ENCODE measurements at places on chromosomes 3 and 15.

DNA sequence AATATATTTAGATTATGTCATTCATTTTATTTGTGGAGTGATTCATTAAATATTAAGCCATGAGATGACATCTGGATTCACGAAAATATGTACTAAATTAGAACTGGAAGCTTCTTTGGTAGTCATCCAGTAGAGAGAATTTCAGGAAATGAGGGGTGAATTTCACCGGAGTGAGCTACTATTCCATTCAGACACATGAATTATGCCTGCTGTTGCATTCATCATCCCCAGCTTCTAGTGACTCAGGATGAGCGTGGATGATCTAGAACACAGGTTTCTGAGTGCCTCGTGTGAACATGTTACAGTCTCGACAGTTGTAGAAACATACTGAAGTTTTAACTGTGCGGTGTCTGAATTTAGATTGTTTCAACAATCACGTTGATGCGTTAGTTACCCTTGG lies 42.9 kb upstream of the GABRG3 start:
- DNase-seq: no peak

DNA sequence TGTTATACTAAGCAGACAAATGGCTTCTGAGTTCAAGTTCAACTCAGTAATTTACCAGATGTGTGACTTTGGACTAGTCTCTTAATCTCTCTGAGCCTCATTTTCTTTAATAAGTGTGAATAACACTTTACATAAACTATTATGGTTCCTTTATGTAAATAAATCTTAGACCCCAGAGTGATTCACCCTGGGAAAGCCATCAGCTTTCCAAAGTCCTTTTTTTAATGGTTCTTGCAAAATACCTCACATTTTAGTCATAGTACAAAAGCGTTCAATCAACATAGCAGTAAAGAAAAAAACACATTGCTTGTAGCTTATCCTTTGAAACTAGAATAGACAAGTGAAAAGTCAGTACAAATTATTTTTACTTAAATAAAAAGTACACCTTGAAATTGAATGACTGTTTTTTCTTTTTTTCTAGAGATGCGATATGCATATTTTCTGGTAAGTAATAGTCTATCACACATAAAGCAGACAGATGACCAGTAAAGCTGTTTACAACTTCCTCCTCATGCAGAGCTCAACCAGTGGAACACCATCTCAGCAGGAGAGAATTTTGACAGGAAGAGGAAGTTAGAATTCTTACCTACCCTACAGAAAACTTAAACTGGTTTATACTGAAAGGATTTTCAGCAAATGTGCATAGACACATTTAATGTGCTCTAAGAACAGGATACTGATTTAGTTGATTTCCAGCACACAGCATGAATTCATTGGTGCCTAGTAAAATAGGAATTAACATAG lies 123.0 kb upstream of the AGBL1 start:
- no peak for DNase-seq

- no peak for DNase-seq
Measured at GRCh38 chr3:168596175-168596823, 500.6 kb upstream of the GOLIM4 start.

- no peak for DNase-seq
Measured at GRCh38 chr15:62617741-62618140, 424.8 kb upstream of the TPM1 start.

- no peak for DNase-seq
Measured at GRCh38 chr15:71385457-71385856, 270.2 kb downstream of the THSD4 start.

GRCh38 chr15:67145710-67146109 lies 80.3 kb downstream of the SMAD3 start:
- no peak for DNase-seq

GRCh38 chr3:188950832-188951489 lies 220.8 kb upstream of the TPRG1 start:
- peak; percentile 86 for DNase-seq

DNA sequence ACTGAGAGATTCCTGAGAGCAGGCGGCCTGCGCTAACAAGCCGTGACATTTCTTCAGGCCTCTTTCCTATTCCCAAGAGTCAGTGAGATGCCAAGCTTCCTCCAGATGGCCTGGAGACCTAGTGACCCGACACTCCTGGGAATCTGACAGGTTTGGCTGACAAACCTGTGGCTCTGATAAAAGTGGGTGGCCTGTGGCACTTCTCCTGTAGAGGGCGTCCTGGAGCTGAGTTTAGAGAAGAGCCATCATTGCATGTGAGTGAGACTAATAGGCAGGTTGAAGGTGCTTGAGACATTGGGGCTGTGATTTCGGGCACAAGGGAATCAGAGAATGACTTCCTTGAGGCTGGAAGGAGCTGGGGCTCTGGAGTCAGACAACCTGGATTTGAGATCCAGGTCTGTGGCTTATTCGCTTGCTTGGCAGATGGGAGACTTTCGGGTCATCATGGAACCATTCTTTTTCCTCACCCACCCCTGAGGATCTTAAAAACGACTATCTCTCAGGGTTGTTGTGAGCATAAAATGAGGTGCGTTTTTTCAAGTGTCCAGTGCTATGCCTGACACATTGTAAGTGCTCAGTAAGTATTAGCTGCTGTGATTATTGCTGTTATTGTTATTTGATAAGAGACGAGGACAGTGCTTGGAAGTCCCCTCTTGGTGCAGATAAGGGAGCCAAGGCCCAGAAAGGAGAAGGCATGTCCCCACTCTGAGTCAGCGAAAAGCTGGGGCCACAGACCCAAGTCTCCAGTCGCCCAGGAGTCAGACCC lies 77.2 kb downstream of the SCN10A start:
- DNase-seq: no peak

DNA sequence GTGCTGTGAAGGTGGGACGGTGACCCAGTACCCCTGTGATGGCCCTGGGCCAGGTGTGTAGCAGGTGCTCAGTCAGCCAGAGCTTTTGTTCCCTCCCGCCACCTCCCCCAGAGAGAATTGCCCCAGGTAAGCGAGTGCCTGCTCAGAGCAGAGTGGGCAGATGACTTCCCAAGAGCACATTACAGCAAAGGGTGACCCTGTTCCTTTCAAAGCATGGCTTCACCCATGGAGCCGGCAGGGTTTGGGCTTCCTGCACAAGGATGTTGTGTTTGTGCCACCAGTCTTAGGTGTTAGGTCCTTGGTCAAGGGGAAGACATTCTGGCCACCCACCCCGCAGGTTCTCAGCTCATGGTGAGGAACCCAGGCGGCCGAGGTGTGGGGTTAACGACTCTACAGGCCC lies 30.7 kb downstream of the SLC6A6 start:
- DNase-seq: no peak

- no peak for DNase-seq
Measured at GRCh38 chr3:153595186-153595815, 433.3 kb downstream of the RAP2B start.

- no peak for DNase-seq
Measured at GRCh38 chr3:136070953-136071949, 105.7 kb downstream of the PPP2R3A start.

GRCh38 chr3:161838021-161838420 lies 341.4 kb downstream of the OTOL1 start:
- DNase-seq: no peak

DNA sequence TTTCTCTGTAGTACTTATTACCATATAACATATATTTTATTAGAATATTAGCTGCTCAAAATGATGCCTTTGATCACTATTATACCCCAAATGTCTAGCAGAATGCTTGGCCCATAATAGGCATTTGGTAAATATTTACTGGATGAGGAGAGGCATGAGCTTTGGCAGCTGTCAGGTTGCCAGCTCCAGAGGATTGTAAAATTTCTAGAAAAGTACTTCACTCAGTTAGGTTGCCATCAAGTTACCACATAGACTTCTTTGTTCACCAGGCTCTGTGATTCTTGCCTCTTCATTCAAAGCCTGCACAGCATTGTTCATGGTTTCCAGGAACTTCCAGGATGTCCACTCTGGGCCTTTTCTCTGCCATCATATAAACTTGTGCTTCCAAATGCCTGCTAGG lies 582.8 kb downstream of the PDCD6IP start:
- DNase-seq: no peak

DNA sequence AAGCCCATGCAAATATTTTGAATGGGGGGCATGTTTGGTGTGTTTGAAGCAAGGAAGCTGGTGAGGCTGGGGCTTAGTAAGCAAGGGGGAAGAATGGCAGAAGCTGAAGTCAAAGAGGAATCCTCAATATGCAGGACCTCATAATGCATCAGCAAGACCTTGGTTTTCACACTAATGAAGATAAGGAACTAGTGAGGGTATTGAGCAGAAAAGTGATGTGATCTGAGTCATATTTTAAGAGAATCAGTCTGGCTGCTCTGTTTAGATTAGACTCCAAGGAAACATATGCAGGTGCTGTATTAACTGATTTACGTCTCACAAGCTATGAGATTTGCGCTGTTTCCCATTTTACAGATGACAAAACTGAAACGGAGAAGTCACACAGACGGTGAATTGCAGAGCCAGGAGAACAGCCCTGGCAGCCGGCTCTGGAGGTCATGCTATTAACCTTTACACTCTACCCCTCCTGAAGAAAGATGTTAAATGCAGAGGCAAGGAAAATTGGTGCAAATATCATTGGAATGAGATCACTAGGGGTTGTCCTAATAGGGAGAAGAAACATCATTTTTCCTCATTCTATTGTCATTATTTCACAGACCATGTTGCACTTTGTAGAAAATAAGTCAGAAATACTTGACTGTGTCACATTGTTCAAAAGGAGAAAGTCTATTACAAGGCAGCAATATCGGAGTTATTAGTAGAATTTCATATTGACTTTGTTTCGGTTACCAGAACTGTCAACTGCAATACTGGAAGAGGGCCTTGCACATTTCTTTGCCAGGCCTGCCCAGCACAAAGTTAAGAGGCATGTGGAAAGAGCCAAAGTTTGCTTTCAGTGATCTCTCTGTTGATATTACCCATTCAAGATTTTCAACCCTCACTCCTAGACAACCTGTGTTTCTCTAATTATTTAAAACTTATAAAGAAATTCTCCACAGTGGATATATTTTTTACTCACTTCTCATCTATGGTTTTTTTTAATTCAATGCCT lies 64.9 kb downstream of the COL8A1 start:
- no peak for DNase-seq

- no peak for DNase-seq
Measured at GRCh38 chr3:42735615-42736014, 33.0 kb upstream of the HHATL start.

DNA sequence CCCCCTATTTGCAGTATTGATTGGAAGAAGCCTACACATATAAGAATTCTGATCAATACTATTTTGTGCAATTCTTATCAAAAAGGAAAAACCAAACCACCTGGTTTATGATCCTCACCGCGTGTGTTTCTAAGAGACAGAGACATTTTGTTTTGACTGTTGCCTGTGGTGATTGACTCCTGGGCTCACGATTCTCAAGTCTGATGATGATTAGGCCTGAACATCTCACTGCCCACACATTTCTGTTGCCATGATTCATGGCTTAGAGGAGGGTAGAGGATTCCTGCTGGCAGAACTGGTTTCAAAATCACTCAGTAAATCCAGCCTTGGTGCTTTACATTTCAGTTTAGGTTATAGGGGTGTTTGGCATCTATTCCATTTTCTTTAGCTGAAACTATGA lies 88.3 kb upstream of the UBE3A start:
- no peak for DNase-seq

DNA sequence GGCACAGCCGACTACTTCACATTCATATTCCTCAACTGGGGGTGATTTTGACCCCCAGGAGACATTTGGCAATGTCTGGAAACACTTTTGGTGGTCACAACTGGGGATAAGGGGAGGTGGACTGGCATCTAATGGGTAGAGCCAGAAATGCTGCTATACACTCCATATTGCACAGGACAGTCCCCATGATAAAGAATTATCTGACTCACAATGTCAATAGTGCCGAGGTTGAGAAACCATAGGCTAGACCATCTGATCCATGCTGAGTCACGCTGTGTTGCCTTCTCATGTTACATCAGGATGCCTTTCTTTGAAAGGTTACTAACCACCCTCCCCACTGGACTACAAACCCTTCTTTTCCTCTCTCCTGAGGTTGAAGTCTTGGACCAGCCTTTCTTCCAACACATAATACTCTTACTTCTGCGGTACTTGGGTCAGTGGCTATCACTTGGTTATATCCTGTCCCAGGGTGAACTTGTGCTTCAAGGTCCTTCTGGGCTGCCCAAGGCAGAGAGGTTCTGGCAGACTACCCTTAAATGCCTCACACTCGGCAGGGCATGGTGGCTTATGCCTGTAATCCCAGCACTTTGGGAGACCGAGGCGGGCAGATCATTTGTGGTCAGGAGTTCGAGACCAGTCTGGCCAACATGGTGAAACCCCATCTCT lies 68.8 kb downstream of the CTNNB1 start:
- DNase-seq: peak; percentile 67

DNA sequence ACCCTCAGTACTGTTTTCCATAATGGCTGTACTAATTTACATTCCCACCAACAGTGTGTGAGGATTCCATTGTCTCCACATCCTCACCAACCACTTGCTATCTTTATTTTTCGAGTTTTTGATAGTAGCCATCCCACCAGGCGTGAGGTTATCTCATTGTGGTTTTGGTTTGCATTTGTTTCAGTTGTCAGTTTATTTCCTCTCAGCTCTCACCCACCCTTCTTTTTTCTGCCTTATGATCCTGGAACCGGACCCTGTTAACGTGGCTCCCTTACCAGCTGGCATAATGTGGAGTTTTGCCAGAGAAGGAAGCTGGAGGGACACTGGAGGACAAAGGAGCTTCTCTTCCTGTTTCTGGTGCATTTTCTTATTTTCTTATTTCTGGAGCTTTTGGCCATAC lies 25.1 kb upstream of the SH3GL3 start:
- no peak for DNase-seq

- no peak for DNase-seq
Measured at GRCh38 chr3:155835341-155836071, 18.7 kb downstream of the SLC33A1 start.

DNA sequence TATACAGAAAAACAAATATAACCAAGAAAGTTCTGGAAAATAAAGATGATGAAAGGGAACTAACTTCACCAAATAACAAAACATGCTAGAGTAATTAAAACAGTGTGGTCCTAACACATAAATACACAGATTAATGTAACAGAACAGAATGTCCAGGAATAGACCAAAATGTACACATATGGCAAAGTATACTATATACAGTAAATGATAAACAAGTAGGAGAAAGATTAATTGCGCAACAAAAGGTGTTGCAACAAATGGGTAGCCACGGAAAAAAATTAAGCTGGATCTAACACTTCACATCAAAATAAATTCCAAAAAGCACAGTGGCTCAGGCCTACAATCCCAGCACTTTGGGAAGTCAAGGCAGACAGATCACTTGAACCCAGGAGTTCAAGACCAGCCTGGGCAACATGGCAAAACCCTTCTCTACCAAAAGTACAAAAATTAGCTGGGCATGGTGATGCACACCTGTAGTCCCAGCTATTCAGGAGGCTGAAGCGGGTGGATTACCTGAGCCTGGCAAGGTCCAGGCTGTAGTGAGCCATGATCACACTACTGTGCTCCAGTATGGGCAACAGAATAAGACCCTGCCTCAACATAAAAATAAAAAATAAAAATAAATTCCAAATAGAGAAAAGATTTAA lies 19.8 kb downstream of the SCAP start:
- no peak for DNase-seq
